ENCODE measurements at places on chromosomes 16 and 17. TPM values are rescaled to one million over a fixed set of nuclear protein-coding genes. Genes with fewer than 3 reads are reported as not detected.

DNA sequence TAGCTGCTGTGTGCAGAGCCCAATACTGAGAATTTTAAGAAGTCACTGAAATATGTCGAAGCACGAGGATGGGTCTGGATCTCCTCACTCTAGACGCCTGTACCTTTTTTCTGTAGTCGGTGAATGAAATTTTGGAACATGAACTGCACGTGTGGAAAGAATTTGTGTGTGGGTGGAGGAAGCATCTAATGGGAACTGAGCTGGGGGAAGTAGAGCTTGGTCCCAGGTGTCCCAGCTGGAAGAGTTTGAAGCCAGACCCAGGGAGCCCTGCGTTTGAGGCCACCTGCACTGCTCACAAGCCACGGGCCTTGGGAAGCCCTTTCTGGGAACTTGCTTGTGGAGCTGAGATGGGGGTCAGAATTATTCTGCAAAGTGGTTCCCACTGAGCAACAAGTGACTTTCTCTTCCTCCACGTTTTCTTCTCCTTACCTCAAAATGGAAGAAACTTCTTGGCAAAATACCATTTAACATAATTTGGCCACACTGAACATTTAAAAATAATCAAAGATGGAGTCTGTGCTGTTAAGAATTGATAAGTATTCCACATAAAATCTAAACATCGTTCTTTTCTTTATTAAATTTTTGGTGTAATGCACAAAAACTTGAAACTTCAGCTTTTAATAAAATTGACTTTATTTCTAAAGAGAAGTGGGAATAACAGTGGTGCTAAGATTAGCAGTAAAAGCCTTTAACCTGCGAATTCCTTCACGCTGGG lies 163.8 kb downstream of the PRKCA start:
- DNase-seq, result no peak

- no peak for DNase-seq
These were observed 8.8 kb upstream of the ZNF263 start for GRCh38 chr16:3274490-3274889.

- no peak for DNase-seq
These were observed 587.6 kb downstream of the CDH11 start for GRCh38 chr16:64534180-64534780.

DNA sequence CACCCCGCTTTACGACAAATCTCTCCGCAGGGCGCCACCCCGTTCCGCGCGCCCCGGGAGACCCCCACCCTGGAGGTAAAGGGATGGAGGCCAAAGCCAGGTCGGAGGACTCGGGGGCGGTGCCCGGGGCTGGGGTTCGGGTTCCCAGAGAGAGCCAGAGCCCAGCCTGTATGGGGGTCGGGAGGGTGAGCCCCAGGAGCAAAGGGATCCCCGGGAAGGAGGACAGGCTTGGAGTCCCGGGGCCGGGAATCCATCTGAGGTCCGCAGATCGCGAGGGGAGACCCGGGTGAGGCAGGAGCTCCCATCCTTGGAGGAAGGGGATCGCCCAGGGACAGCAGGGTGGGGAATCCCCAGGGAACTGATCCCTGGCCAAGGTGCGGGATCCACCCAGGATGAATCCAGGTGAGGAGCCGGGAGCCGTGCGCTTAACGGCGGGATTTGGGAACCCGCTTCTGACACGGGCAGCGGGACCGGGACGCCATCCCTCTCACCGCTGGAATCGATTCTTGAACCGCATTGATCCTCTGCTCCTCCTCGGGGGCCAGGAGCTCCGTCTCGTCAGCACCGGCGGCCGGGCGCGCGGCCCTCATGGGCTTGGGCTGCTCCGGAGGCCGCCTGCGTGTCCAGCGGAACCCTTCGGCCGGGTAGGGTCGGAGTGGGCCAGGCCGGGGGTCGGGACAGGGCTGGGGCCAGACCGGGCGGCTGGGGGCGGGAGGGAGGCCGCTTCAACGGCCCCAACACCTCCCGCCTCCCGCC lies at the start of gene MMD:
MMD (minus strand) TSS at position 657 of the 756 bp plus-strand sequence; CDS start at position 517, 140 bp downstream.
- no peak for DNase-seq

The SLC5A10 gene
- total RNA-seq, result not detected

GRCh38 chr17:82021107-82021899 lies 1.4 kb downstream of the CENPX start:
- peak; percentile 31 for DNase-seq

- no peak for DNase-seq
These were observed 243.7 kb downstream of the FTO start for GRCh38 chr16:53947642-53948041.

- no peak for DNase-seq
These were observed 147.6 kb downstream of the SOCS1 start for GRCh38 chr16:11108466-11108805.

The PRR11 gene
- total RNA-seq, result 29.4 TPM
